Activated CD8-positive, alpha-beta memory T cell treated with anti-CD3 and anti-CD28 coated beads, Interleukin-2, amount 10 ng/mL, durations not matched to agents 7 days and 5 days (primary cell): ENCODE measurements at places on chromosomes 13 and 19. TPM values are rescaled to one million over a fixed set of nuclear protein-coding genes. Genes with fewer than 3 reads are reported as not detected.

DNA sequence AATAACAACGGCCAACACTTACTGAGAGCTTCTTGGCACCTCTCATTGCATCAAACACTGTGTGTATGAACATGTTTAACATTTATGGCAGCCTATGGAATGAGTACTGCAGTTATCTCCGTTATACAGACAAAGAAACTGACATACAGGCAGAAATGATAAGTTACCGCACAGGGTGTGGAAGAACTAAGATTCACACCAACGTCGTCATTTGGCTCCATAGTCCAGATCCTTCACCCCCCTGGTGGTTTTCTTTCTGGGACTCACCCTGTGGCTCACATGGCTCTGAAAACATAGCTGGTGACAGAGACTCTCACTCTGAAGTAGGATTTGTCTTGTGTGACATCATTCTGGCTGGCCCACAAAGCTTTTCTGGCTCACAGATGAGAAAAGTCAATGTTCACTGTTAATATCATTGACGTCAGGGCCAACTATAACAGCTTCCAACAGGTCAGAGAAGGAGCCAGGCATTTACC, 230.1 kb downstream of the DLEU7 start:
- peaks cover 17% of the 10 kb centered on the region for H3K4me1 ChIP-seq
- H3K27me3 ChIP-seq: peaks cover 15% of the 10 kb centered on the region
- no peak overlapping the region for H3K4me3 ChIP-seq
- no peaks in the 10 kb centered on the region for H3K36me3 ChIP-seq
- H3K27ac ChIP-seq: no peak overlapping the region

GRCh38 chr19:58304748-58305064, 471 bp upstream of the ERVK3-1 start:
- H3K4me3 ChIP-seq: peak overlapping the region; percentile 99
- DNase-seq: no peak
- peak overlapping the region; percentile 100 for H3K27ac ChIP-seq
- peaks cover 77% of the 10 kb centered on the region for H3K36me3 ChIP-seq
- no peaks in the 10 kb centered on the region for H3K27me3 ChIP-seq
- H3K4me1 ChIP-seq: peaks cover 39% of the 10 kb centered on the region

GRCh38 chr13:51861723-51862300, at the start of gene CCDC70:
Gene CCDC70, plus strand, starts transcription at chr13:51861969. Its CDS starts 3,443 bp downstream, at chr13:51865412.
- no peaks in the 10 kb centered on the region for H3K36me3 ChIP-seq
- peaks cover 21% of the 10 kb centered on the region for H3K4me1 ChIP-seq
- H3K4me3 ChIP-seq: no peak within 1 kb of the TSS
- no peaks in the 10 kb centered on the region for H3K27me3 ChIP-seq
- H3K27ac ChIP-seq: no peak within 1 kb of the TSS

- H3K27ac ChIP-seq: no peak overlapping the region
- no peak overlapping the region for H3K4me3 ChIP-seq
- no peak for DNase-seq
- H3K36me3 ChIP-seq: no peaks in the 10 kb centered on the region
- no peaks in the 10 kb centered on the region for H3K4me1 ChIP-seq
- no peaks in the 10 kb centered on the region for H3K27me3 ChIP-seq
Observed at GRCh38 chr13:64723724-64724123, 2506.4 kb downstream of the PCDH9 start.

DNA sequence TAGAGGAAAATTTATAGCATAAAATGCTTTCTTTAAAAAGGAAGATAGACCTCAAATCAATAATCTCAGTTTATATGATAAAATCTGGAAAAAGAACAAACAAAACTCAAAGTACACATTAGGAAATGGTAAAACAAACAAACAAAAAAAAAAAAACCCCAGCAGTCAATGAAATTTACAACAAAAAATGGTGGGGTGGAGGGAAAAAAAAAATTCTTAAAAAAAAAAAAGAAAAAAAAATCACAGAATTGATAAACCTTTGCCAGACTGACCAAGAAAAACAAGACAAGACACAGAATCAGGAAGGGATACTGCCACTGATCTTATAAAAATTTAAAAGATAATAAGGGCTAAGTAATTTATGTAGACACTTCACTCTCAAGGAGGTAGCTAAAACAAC, 11.2 kb downstream of the TUBGCP3 start:
- peaks cover 33% of the 10 kb centered on the region for H3K36me3 ChIP-seq
- no peaks in the 10 kb centered on the region for H3K27me3 ChIP-seq
- no peak overlapping the region for H3K27ac ChIP-seq
- DNase-seq: no peak
- H3K4me1 ChIP-seq: peaks cover 31% of the 10 kb centered on the region

DNA sequence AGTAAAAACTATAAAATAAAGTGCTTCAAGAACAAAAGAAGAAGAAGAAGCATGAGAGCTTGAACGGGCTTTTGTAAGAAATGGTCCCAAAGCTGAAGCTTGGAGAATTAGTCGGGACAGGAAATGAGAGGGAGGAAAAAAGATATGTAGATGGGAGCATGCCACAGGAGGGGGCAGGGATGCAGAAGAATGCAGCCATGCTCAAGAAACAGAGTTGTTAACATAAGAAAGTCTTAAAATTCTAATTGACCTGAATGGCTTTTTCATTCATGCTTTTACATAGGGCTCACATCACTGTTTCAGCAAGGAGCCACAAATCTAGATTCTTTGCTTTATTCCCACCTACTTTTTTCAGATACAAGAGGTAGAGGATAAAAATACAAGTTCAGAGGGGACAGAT, 27.7 kb upstream of the NBEA start:
- H3K4me3 ChIP-seq: no peak overlapping the region
- H3K4me1 ChIP-seq: no peaks in the 10 kb centered on the region
- no peak overlapping the region for H3K27ac ChIP-seq
- no peak for DNase-seq

- no peak for DNase-seq
- no peaks in the 10 kb centered on the region for H3K27me3 ChIP-seq
- no peak overlapping the region for H3K4me3 ChIP-seq
- no peaks in the 10 kb centered on the region for H3K36me3 ChIP-seq
- no peak overlapping the region for H3K27ac ChIP-seq
Observed at GRCh38 chr19:28640506-28640905, 572.4 kb downstream of the UQCRFS1 start.

Gene PRTN3
- not detected for total RNA-seq

- H3K4me3 ChIP-seq: no peak overlapping the region
- peaks cover 5% of the 10 kb centered on the region for H3K36me3 ChIP-seq
- H3K4me1 ChIP-seq: peaks cover 20% of the 10 kb centered on the region
- H3K27me3 ChIP-seq: peaks cover 38% of the 10 kb centered on the region
- no peak for DNase-seq
Observed at GRCh38 chr13:48585456-48585840, 52.6 kb upstream of the RCBTB2 start.

- H3K4me3 ChIP-seq: peak overlapping the region; percentile 90
- H3K27me3 ChIP-seq: no peaks in the 10 kb centered on the region
- H3K27ac ChIP-seq: peak overlapping the region; percentile 95
- DNase-seq: no peak
Observed at GRCh38 chr19:39970425-39970674, 615 bp upstream of the PSMC4 start.
